ENCODE measurements at places on chromosomes 11 and 22. TPM values are rescaled to one million over a fixed set of nuclear protein-coding genes. Genes with fewer than 3 reads are reported as not detected.

The HBG2 gene
- total RNA-seq, result not detected

- peak; percentile 53 for DNase-seq
Observed at GRCh38 chr11:120985718-120986569, 38.0 kb upstream of the TBCEL start.

The IFITM10 gene
- 0.32 TPM for total RNA-seq

DNA sequence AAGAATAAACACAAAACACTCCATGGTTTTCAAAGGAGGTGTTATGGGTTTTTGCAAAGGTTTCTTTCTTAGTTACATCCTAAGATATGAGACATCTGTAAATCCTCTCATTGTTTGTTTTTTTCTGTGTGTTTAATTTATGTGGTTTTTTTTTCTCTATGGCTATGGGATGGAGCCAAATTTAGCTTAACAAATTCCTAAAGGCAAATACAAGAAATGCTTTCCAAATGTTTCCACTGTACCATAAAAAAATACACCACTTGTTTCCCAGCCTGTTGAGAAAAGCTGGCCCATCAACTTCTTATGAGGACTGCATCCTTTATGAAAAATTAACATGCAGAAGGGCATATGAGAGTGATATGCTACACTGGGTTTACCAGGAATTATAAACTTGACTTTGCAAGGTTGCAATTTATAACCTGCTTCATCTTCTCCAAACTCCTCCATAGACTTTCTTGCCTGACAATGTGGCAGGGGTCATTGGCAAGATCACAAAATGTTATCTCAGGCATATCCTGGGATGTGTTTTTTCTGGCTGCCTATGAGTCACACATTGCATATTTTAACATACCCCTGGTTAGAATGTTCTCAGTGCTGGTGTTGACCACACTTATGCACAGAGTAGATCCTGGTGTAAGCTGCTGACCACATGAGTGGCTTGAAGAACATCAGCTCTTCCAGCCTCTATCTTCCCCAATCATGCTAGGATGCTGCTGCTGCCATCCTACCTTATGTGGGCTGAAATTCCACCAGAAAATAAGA lies 137.6 kb upstream of the TTC12 start:
- DNase-seq, result peak; percentile 96

DNA sequence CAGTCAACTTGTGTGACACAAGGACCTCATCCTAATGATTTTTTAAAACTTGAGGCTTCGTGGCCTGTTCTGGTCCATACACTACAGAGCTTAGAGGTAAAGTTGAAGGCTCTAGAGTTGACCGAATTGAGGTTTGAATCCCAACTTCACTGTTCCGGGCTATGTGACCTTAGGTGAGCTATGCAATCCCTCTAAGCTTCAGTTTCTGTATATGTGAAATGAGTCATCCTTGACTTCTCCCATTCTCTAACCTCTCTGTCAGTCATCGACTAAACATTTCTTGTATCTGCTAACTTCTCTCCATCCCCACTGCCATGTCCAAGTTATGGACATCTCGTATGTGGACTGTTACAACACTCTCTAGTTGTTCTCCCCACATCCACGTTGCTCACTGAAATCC lies 178.2 kb upstream of the TMEM45B start:
- DNase-seq, result peak; percentile 22

DNA sequence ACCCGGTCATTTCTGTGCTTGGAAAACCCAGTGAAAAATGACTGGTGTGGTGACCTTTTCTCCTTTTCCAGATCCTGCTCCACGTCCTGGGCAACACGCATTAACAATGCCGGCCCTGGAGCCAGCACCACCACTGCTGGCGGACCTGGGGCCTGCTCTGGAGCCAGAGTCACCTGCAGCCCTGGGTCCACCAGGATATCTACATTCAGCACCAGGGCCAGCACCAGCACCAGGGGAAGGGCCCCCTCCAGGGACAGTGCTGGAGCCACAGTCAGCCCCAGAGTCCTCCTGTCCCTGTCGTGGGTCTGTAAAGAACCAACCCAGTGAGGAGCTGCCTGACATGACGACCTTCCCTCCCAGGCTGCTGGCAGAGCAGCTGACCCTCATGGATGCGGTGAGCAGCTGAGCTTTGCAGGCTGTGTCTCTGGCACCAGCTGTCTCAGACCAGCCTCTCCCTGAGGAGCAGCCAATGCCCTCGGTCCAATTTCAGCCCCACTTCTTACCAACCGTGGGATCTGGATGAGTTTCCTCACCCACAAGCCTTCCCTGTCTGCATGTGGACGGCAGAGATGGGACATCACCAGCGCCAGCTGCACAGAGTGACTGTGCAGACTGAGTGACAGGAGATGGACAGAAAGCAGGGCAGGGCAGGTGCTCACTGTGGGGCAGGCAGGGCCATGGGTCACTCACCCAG lies 1.9 kb downstream of the RGL4 start:
- no peak for DNase-seq

GRCh38 chr11:95605271-95605940 lies 184.2 kb downstream of the FAM76B start:
- DNase-seq, result no peak

DNA sequence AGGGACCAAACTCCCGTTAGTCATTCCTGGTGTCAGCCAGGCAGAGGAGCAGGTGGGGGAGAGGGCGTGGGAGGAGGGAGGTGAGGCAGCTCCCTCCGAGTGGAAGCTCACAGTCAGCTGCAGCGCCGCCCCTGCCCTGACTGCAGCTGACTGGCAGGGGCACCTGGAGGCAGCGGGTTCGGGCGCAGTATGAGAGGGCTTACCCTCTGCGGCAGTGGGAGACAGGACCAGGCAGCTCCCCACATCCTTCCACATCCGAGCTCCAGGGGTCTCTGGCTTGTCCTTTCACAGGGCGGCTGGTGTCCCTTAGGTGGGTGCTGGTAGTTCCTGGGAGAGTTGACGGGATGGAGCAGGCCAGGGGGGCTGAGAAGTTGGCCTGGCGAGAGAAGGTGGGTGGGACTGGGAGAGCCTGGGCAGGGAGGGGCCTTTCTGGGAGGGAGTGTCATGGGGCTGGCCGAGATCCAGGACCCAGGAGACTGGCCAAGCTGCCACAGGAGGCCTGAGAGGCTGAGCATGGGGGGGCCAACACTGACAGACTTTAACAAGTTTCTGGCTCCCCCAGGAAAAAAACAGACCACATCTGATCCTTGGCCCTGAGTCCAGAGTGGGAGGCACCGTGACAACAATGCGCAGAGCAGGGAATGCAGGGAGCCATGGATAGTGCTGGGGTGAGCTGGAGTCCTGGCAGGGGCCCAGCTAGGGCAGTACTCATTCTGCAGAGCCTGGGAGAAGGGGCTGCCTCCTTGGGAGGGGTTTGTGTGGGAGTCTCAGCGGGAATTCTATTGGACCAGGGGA lies 4.9 kb downstream of the ADORA2A start:
- DNase-seq, result peak; percentile 38

DNA sequence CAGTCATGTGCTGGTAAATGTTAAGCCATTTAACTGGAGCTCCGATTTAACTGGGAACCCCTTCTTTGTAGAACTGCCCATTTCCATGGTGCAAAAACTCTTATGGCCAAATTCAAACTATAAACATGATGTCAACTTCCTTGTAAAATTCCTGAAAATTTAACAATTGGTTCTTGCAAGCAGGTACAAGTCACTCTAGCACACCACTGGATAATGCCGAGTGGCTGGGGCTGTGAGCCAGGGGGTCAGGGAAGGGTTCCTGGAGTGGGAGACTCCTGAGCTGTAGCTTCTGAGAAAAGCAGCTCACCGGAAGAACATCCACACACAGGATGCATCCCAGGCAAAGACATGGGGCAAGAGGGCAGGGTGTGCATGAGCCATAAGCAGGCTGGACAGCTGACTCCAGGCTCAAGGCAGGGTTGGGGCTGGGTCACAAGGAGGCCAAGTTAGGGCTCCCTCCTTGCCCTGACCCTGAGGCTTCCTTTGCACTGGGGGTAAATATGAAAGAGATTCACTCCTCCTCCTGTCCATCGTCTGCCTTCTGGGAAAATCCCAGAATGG lies 18.2 kb downstream of the P2RY2 start:
- no peak for DNase-seq
